ENCODE measurements at places on chromosomes 12 and 14.

- no peak for DNase-seq
These were observed 15.8 kb upstream of the ERGIC2 start for GRCh38 chr12:29396774-29397173.

GRCh38 chr14:81129242-81129641 lies 91.5 kb downstream of the GTF2A1 start:
- no peak for DNase-seq

DNA sequence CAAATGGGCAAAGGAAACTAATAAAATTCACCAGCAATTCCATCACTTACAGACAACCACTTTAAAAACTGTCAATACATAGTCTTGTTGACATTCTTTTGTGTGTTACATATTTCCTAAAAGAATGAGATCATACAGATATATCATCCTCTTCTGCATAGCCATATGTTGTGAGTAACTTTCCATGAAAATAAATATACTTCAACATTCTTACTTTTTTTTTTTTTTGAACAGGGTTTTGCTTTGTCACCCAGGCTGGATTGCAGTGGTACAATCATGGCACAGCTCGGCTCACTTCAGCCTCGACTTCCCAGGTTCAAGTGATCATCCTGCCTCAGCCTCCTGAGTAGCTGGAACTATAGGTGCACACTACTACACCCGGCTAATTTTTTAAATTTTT lies 20.9 kb downstream of the ZC2HC1C start:
- no peak for DNase-seq

- DNase-seq, result no peak
These were observed 27.7 kb upstream of the ZFP36L1 start for GRCh38 chr14:68820536-68820935.

DNA sequence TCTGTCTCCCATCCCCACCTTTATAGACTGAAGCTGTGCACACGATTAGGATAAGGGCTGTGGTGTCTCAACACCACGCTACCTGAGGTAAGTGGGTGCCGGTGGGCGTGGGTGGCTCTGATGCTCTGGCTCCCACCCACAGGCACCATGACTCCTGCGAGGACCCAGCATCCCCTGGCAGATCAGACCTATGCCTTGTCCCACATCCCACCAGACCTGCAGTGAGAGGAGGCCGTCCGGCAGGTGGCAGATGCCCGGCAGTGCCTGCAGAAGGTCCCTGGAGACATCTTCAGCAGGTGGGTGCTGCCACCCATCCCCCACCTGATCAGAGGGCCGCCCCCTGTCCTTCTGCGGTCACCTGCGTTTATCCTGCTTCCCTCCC lies 104.4 kb upstream of the PRB2 start:
- DNase-seq, result no peak

DNA sequence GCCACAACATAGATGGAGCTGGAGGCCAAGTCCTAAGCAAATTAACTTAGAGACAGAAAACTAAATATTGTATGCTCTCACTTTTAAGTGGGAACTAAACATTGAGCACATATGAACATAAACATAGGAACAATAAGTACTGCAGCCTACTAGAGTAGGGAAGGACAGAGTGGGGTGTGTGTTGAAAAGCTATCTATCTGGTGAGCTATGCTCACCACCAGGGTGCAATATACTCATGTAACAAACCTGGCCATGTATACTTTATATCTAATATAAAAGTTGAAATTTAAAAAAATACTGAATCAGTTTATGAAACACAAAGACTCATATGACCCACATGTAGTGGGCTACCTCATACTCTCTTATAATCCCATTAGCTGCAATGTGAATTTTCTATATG lies 1305.0 kb downstream of the LRFN5 start:
- DNase-seq, result no peak

DNA sequence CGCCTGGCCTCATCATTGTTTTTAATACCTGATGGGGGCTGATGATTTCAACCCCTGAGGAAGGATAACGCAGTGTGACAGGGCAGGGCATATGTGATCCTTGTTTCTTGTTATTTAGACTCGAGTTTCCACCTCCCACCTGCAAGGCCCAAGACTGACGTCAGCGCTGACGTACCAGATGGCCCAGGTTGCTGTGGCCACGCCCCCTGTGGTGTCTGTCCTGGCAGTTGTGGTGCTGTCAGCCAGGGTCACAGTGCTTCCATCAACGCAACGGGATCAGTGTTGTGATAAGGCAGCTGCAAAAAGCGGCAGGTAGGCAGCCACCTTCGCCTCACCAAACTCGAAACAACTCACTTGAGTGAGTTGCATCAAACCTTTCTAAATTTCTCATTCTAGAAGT lies 18.4 kb downstream of the DDX51 start:
- no peak for DNase-seq

DNA sequence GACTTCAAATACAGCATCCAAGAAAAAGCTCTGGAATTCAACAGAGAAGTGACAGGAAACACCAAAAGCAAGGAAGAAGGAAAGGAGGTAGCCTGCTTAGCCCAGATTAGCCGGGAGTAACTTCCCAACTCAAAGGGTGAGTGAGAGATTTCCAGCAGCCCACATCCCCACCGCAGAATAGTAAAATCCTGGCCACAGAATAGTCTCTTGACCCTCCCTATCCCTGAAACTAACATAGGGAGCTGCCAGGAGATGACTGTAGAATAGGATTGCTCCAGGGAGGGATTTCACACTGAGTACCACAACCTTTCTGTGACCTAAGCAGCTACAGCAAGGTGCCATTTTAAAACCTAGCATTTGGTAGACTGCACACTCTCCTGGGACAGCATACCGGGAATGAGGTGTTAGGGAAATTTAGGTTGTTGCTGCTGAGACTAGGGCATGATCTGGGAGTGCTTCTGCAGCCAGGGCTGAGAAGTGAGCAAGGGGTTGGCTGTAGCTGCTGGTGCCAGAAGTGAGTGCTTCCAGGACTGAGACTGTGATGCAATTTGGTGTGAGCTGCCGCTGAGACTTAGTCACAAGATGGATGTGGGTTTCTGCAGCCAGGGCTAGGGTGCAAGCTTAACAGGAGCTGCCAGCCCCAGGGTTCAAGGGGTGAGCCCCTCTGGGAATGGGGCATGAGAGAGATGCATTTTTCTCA lies 66.0 kb downstream of the TMTC3 start:
- DNase-seq, result no peak

DNA sequence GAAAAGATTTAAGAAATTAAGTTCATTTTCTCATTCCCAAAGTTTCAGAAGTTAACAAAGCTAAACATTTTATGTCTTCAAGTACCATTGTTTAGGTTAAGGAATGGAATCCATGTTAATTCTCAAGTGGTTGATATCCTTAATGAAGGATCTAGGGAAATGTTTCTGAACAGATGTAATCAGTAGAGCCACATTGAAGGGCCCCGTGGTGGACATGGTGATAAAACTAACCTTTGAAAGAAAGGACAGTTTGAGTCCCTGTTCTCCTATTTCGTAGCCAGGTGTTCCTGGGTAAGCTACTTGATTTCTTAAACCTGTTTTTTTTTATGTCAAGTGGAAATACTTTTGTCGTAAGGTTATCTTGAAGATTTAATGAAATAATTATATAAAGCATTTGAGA lies 4.6 kb downstream of the PPM1A start:
- no peak for DNase-seq

GRCh38 chr14:87878959-87879358 lies 114.0 kb downstream of the GALC start:
- DNase-seq, result no peak

- no peak for DNase-seq
These were observed 165.4 kb downstream of the GCH1 start for GRCh38 chr14:54737132-54737711.
